D721Med (cell line): ENCODE measurements at places on chromosomes 5 and 9.

DNA sequence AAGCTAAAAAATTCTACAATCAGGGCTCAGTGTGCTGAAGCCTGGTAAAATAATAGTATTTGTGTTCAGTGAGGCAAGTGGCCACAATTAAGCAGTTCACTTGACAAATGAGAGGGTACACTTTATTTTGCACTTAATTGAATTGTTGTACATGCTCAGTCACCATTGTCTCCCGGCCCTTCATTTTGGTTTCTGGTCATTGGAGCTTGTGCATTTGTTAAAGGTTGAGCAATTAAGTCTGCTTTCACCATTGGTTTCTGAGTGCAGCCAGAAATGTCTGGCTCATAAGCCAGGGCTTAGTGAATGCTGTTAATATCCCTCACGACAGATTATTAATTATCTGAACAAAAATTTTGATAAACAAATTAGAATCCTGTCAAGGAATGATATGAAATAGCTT lies 89.6 kb downstream of the PRDM6 start:
- no peak for DNase-seq

DNA sequence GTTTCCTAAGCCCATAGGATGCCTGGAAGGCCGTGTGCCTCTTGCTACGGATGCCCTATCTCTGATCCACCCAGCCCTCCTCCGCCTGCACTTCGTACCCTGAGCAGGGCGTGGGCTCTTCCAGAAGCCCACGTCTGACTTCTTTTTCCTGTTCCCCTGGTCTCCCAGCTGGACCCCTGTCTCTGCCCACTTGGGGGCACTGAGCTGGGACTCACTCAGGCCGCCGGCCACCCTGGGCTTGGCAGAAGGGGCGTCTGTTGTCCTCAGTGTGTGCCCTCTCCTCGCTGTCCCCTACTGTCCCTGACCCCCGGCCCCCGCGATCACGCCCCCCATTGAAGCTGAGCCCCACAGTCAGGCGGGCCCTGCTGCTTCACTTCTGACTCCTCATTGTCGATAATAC lies 22.0 kb upstream of the RXRA start:
- no peak for DNase-seq

DNA sequence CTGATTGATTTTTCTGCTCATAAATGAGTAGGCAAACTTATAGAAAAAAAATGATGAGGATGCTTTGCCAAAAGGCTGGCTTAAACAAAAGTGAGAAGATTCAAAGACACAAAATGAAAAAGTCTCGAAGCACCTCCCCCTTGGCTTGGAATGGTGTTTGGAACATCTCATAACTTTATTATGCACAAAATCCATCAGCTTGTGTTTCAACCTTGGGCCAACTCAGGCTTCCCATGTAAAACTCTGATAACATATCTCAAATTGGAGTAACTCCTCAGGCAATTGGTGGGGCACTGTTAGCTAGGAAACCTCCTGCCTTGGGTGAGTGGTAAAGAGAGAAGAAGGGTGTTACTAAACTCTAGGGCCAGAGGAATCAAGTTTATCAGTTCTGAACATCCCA lies 176.3 kb downstream of the KIAA0825 start:
- DNase-seq, result no peak

GRCh38 chr5:78631931-78632330 lies 16.6 kb downstream of the LHFPL2 start:
- DNase-seq, result no peak

GRCh38 chr9:108180541-108180940 lies 675.2 kb downstream of the ACTL7B start:
- no peak for DNase-seq

- peak; percentile 74 for DNase-seq
Observed at GRCh38 chr9:104863180-104863883, 64.6 kb downstream of the ABCA1 start.

GRCh38 chr9:99811598-99812383 lies 9.9 kb upstream of the NR4A3 start:
- no peak for DNase-seq

GRCh38 chr5:79181419-79182022 lies 54.4 kb upstream of the JMY start:
- DNase-seq, result no peak

GRCh38 chr5:179195561-179196404 lies 135.6 kb downstream of the ZNF354C start:
- DNase-seq, result no peak

GRCh38 chr5:5881294-5881693 lies 458.8 kb downstream of the ICE1 start:
- no peak for DNase-seq
